EH (cell line): ENCODE measurements at places on chromosomes 3 and 15.
A peak's percentile ranks its signal among the peaks of the same experiment; 100 is the strongest.

- DNase-seq = no peak
These were observed 126.8 kb downstream of the TGFBR2 start for GRCh38 chr3:30733209-30733608.

DNA sequence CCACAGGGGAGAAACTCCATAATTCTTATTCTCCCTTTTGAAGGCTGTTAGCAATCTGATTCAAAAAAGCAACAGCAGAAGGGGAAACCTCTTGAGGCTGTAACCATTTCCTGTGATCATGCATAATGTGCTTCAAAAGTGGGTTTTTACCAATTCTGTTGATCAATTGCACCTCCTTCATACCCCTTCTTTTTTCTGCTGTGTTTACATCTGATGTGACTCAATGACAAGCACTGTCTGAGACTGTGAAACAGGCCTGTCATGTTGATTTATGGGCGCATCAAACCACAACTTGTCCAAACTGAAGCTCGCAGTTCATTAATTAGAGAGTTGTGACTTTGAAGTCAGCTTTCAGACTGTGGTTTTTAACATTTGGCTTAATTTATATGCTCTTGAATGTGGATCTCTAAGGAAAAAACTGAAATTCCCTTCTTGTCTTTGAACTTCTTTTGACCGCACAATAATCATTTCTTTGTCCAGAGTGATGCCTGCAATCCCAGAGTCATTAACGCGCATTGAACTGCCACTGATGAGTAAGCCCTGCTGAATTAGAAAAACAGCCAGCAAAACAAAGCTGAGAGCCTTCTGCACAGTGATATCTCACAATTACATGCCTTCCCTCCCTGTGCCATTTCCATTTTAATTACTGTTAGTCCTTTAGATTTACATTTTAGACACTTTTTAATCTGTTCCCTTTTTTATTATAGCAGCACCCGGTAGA, 532.8 kb downstream of the FOXP1 start:
- peak; percentile 43 for DNase-seq

- peak; percentile 76 for DNase-seq
These were observed 161.3 kb upstream of the TLE3 start for GRCh38 chr15:70259028-70259424.

- no peak for DNase-seq
These were observed 229.3 kb downstream of the RORA start for GRCh38 chr15:60999771-61000170.

- no peak for DNase-seq
These were observed 14.0 kb downstream of the DNAH12 start for GRCh38 chr3:57530071-57530608.

DNA sequence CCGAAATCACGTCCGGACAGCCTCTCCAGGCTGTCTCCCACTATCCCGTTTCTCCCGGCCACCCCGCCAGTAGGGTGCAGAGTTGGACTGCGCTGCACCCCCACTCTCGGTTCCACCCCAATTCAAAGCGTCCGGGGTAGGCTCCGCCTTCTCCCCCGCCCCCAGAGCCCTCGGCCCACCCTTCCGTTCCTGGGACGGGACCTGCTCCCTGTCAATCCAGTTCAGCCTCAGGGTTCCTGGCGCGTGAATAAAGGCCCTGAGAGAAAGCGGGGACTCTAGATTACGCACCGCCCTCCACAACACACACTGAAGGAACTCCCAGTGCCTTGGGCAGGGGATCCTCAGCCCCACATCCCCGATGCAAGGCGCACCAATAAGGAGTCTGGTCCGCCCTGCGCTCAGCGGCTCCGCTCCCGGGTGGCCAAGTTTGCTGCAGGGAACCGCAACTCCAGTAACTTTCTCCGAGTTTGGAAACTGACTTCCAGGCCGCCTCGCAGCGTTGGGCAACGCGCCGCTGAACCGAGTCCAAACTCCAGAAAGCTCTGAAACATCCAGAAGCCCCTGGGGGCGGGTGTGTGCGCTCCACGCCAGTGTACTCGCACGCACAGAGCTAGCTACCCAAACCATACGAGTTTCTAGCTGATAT, 1.9 kb downstream of the ADAMTS9 start:
- peak; percentile 59 for DNase-seq

DNA sequence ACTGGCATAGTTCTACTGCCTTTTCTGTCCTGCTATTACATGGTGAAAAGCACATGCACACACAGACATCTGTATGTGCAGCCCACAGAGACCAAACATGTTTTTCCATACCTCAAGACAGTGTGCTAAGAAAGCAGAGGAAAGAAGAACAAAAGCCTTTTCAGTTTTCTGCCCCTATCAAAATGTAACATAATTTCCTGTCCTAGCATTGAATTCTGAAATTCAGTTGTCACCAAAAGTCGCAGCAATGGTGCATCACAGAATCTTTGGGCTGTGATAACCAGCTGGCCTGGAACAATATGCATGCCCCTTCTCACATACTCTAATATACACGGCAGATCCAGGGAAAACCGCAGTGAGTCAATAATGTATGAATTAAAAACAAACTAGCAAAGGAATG, 153.8 kb upstream of the RAP2B start:
- DNase-seq = no peak

- DNase-seq = peak; percentile 13
These were observed 26.8 kb upstream of the CPNE9 start for GRCh38 chr3:9676785-9677184.

- peak; percentile 98 for DNase-seq
These were observed 110.6 kb upstream of the MEF2A start for GRCh38 chr15:99454941-99455788.

GRCh38 chr15:29138260-29138659, 131.4 kb downstream of the NSMCE3 start:
- no peak for DNase-seq

GRCh38 chr3:55648591-55649318, 161.6 kb upstream of the WNT5A start:
- no peak for DNase-seq

DNA sequence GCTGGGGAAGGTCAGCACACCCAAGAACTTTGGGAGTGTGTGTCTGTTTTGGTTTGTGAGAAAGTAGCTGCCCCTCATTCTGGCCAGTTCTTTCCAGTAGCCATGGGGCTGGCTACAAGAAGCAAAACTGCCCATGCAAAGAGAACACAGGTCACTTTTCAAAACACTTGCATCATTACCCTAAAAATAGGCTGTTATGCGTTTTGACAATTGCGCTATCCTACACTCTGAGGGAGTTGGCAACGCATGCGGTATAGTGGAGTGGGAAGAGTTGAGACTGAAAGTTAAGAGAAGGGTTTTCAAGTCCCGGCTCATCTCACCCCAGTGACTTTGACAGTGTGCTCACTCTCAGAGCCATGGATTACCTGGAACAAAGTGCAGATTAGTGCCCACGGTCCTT, 41.8 kb upstream of the MYZAP start:
- no peak for DNase-seq

GRCh38 chr15:55360256-55360655, 41.2 kb downstream of the PIGB start:
- DNase-seq = no peak

DNA sequence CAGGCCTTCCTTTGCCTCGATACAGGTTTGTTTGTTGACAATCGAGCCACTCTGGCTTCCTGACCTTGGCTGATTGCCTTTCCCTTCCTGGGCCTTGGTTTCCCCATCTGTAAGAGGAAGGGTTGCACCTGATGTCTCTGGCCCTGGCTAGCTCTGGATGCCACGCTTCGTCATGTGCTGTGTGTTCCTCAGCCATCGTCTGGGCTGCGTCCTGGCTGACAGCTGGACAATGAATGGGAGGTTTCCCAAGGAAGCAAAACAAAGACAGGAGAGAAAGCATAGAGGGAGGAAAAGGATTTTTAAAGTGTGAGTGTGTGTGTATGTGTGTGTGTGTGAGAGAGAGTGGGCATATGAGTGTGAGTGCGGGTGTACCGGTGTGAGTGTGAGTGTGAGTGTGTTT, 65.2 kb upstream of the HACD2 start:
- no peak for DNase-seq

- no peak for DNase-seq
These were observed 585.1 kb upstream of the SUCLG2 start for GRCh38 chr3:68239542-68239941.

DNA sequence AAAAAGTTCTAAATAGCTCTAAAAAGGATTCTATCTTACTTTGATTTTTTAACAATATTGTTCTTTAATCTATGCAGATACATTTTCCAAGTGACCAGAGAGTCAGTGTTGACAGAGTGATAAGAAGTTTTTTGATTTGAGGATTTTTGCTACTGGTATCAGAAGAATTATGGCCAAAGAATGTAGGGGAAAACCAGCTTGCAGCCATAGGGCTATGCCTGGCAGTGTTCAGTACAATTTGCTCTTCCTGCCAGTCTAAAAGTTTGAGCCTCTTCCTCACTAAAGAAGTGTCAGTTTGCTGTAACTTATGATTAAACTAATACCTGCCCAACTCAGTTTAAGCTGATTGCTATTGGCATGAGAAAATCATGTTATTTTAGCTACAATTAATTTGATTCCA, 35.3 kb upstream of the FSIP1 start:
- no peak for DNase-seq

DNA sequence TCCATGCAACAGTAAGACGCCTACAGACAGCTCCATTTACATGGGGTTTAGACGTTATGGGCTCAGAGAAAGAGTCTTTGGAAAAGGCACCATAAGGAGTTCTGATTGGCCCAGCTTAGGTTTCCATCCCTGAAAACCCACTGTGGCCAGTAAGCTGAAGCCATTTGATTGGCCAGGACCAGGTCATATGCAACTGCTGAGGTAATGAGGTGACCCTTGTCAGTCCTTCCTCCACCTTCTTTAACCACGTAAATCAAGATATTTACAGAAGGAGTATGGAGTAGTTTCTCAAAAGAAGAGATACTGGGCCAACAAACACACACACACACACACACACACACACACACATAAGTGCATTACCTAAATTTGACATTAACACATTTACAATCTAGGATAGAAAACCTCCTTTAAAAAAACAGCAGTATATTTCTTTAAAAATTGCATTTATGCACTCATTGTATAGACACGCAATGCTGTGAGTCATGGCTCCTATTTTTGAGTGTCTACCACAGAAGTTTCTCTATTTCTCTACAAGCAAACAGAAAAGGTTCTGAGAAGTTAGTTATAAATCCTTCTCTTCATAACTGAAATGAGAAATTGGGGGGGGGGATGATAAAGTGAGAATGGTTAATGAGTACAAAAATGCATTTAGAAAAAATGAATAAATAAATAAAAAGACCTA, 16.3 kb upstream of the MB21D2 start:
- peak; percentile 43 for DNase-seq

DNA sequence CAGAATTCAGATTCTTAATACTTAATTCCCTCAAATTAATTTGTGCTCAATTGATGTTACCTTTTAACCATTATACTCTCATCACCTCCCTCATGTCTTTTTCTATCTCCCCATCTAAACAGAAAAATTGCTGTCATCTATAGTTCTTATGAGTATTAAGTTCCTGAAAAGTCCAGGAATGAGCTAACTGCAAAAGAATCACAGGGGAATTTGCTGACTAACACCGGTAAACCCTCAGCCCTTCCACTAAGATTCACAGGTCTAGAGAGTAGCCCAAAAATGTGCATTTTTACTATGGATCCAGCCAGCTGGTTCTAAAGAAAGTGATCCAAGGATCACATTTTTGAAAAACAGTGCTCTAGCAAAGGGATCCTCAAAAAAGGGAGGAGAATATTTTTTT, 67.0 kb downstream of the SETD2 start:
- DNase-seq = peak; percentile 71

DNA sequence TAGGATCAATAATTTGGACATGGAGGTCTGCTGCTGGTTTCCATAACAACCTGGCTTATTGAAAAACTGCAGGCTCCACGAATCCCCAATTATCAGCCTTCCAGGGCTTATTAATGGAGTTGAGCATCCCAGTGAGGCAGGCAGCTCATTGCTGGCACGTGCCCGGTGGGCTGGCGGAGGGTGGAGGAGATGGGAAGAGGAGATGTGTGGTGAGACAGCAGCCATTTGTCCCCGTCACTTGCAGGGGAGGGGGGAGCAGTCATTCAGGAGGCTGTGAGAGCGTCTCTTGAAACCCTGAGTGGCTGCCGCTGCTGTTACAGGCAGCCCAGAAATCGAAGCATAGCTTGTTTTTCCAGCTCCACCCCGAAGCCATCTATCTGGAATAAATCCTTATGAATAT, 70.6 kb downstream of the GAP43 start:
- DNase-seq = no peak

GRCh38 chr3:35974872-35975271, 335.5 kb downstream of the ARPP21 start:
- DNase-seq = no peak

GRCh38 chr3:32592011-32592410, 21.4 kb upstream of the DYNC1LI1 start:
- DNase-seq = no peak

GRCh38 chr3:151431940-151432339, 28.9 kb downstream of the IGSF10 start:
- DNase-seq = peak; percentile 45

GRCh38 chr3:74267588-74268184, 346.8 kb downstream of the CNTN3 start:
- peak; percentile 51 for DNase-seq

- peak; percentile 80 for DNase-seq
These were observed 105.9 kb downstream of the TOP2B start for GRCh38 chr3:25558796-25559195.

GRCh38 chr15:89206908-89207331, 14.5 kb downstream of the RLBP1 start:
- peak; percentile 73 for DNase-seq

DNA sequence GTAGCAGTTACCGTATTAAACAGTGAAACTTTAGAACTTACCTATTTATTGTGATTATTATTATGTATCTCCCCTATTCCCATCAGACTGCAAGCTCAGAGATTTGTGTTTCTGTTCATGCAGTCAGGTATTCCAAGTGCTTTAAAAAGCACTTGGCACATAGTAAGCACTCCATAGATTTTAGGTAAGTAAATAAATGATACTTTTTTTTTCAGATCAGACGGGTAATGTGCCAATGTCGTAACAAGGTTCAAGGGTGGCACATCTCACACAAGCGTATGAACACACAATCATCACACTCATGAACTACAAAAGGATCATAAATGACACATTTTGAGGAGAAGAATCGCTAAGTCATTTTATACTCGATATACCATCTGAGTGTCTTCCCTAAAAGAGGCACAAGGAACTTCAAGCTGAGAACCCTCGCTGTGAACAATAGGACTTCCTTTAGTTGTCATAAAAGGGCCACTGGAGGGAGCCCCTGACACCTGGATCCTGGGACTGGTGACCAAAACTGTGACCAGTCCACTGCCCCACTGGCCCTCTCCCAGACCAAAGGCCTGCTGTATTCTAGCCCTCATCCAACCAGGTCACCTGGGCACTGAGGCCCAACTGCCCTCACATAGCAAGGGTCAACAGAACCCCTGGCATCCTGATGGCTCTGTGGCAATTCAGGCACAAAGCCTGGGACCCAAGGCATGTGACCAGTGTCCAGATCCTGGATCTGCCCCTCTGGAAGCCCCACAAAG, 32.1 kb downstream of the KIF9 start:
- DNase-seq = peak; percentile 57

DNA sequence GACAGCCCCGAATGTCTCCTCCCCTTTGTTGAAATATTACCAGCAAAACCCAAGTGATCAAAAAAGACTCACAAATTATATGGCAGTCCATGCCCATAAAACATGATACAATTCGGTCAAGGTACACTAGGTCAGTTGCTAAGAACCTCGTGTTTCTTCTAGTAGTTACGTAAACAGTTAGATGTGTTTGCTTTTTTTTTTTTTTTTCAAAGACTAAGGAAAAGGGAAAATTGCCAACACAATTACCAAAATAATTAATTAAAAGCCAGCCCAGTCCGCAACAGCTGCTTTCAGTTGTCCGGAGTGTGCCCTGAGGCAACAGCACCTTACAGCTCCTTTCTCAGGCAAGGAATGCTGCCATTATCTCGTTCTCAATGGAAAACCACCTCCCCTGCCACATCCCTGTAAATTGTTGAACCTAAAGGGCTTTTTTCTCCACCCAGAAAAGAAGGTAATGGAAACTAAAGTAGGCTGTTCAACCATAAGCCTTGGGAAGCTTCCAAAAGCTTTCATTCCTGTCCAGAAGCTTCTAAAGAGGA, 129.2 kb upstream of the TSC22D2 start:
- DNase-seq = peak; percentile 35
